ENCODE measurements at places on chromosomes 6 and 20.

DNA sequence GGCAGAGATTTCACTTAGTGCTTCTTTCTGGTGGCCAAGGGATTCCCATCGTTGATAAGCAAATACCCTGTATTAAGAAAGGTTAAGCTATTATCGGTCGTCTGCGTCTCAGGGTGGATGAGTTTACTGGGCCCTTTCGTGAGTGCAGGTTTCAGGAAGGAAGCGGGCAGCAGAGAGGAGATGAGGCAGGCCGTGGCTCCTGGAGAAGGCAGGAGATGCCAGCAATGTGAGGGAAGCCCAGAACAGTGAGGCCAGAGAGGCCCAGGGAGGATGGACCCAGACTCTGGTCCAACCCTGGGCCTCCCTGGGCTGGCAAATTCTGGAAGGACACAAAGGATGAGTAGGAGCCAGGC, 11.2 kb downstream of the TFEB start:
- DNase-seq, result no peak

DNA sequence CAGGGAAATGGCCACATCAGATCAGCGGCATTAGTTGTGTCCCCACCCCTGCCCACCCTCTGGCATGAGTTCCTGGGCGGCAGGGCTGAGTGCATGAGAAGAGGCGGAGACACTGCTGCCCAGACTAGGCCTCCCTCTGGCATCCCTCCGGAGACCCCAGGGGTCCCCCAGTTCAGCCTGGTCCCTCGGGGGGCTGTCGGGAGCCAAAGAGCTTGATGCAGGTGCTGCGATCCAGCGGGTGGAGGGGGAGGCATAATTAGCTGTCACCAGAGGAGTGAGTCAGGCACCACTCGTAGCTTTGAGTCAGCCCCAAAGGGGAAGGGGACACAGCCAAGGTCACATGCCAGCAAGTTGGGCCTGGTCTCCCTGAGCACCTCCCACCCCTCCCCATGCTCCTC, 34.5 kb downstream of the DLGAP4 start:
- DNase-seq, result no peak

GRCh38 chr6:36821581-36822335, 17.5 kb downstream of the CPNE5 start:
- no peak for DNase-seq

- no peak for DNase-seq
Observed at GRCh38 chr20:44129911-44130718, 56.9 kb downstream of the JPH2 start.

- no peak for DNase-seq
Observed at GRCh38 chr6:150806790-150807189, 58.7 kb upstream of the MTHFD1L start.

DNA sequence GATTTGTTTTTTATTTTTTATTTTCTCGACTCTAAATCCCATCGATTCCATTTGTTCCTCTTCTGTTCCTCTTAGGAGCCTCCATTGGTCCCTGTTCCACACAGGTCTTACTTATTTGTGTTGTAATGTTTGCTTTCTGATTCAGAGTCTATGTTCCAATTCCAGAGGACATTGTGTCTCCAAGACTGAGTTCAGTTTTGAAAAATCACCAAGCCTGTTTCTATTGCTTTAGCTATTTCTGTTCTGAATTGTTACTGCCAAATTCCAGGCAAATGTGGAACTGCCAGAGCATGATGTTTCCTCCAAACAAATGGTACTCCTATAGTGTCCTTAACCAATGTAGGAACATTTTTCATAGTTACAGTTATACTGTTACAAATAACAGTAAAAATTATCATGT, 270.9 kb upstream of the SPTLC3 start:
- DNase-seq, result no peak

- DNase-seq, result no peak
Observed at GRCh38 chr6:33622456-33623431, 1.6 kb downstream of the ITPR3 start.

DNA sequence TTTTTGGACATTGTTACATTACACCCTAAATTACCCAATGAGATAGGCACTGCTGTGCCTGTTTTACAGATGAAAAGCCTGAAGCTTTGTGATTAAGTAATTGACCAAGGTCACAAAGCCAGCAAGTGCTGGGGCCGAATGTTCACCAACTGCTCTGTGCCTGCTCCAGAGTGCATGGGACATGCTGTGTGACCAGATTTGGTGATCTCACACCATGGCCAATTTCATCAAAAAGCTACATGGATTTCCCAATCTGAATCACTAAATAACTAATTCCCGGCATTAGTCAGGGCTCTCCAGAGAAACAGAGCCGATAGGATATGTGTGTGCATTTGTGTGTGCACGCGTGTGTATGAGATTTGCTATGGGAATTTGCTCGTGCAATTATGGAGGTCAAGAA, 228.3 kb upstream of the ECI2 start:
- DNase-seq, result no peak

GRCh38 chr6:47111685-47112084, 69.6 kb upstream of the ADGRF1 start:
- no peak for DNase-seq

GRCh38 chr6:161434921-161435747, 161.3 kb upstream of the AGPAT4 start:
- peak; percentile 45 for DNase-seq

DNA sequence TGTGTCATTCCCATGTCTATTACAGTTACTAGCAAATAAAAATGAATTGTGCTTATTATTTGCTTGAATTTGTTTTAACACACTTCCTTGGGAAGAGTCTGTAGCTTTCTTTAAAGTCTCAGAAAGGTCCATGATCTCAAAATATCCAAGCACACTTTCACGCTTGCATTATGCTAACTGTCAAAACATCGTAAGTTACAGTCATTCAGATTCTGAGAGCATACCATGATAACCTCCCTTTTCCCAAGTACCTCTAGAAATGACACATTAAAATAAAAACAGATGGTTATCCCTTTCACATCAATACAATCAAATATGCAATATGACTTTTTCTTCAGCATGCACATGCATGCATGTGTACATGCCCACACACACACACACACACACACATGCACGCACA, 1044.4 kb upstream of the MAP3K7 start:
- DNase-seq, result no peak

DNA sequence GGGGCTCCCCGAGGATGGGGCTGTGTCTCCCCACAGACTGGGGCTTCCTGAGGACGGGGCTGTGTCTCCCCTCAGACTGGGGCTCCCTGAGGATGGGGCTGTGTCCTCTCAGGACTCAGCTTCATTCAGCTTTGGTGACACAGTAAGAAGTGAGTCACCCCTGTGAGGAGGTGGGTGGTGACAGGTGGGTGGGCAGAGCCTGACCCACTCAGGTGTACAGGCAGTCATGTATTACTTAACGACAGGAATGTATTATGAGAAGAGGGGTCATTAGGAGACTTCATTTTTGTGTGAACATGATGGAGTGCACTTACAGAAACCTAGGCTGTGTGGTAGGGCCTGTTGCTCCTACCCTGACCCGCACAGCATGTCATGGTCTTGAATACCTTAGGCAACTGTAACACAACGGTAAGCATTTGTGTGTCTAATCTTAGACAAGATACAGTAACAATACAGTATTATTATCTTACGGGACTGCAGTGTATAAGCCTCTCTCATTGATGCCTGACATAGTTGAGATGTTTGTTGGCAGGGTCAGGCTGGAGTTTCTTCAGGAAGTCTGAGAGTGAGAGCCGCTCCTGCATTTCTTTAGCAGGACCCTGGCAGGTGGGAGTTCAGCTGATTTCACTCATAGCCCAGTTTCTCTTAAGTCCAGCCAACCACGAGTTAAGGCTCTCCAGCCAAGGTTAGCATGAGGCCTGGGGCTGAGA, 10.9 kb upstream of the PGC start:
- no peak for DNase-seq

DNA sequence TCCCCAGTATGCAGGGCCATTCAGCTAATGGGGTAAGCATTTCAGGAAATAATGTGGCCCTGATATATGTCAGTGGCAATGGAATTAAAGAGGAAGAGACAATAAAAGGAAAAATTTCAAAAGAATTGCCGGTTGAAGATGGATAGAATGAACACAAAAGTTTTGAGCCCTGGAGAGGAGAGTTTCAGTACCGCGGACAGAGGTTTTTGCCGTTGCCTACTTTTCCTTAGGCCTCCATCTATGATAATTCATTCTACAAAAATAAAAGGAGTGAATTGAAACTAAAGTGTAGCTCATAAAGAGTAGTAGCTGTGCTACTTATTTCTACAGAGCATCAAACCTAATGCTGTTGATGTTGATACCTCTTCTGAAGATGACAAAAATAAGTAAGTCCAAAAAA, 140.7 kb downstream of the RNASET2 start:
- DNase-seq, result no peak

- DNase-seq, result no peak
Observed at GRCh38 chr6:15143086-15143485, 102.8 kb upstream of the JARID2 start.

DNA sequence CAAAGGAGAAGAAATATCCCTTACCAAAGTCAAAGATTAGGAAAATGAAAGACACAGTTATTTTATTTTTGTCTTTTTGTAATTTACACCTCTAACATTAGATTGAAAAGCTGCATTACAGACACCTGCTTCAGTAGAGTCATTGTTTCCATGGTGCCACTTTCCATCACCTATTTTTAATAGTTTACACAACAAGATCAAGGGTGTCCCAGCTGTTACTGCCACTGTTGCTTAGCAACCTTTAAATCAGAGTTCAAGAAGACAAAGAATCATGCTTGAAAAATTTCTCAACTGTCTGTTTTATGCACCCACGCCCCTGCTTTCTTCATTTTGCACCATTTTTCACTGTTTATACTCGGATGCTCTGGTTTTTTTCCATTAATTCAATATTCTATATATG, 668.2 kb upstream of the GJE1 start:
- no peak for DNase-seq

- no peak for DNase-seq
Observed at GRCh38 chr6:10565913-10566312, 44.8 kb downstream of the GCNT2 start.

DNA sequence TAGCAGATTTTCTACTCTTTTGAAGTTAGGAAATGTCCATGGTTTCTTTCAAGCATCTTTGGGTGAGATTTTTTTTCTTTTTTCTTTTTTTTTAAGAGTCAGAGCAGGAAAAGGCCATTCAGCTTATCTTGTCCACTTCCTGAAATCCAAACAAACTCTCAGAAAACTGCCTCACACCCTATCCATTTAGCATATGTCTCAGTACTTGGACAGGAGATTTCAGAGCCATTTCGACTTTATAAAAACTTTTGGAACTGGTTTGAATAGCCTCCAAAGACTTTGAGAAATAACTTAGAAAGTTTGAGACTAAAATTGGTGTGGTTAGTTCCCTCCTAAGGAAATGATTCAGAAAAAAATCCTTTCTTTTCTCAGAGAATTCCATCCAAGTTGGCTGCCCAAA, 125.1 kb downstream of the MYLK4 start:
- no peak for DNase-seq

- DNase-seq, result no peak
Observed at GRCh38 chr6:40583709-40584108, 3.5 kb downstream of the LRFN2 start.

GRCh38 chr6:165940366-165940765, 227.3 kb downstream of the TBXT start:
- DNase-seq, result no peak

- peak; percentile 71 for DNase-seq
Observed at GRCh38 chr20:35269055-35269781, 8.7 kb downstream of the MMP24OS start.

- no peak for DNase-seq
Observed at GRCh38 chr6:159959976-159960384, 8.9 kb upstream of the IGF2R start.

GRCh38 chr20:38471987-38472512, 593 bp upstream of the RALGAPB start:
- DNase-seq, result no peak

- no peak for DNase-seq
Observed at GRCh38 chr6:139172151-139172550, 37.3 kb downstream of the HECA start.

DNA sequence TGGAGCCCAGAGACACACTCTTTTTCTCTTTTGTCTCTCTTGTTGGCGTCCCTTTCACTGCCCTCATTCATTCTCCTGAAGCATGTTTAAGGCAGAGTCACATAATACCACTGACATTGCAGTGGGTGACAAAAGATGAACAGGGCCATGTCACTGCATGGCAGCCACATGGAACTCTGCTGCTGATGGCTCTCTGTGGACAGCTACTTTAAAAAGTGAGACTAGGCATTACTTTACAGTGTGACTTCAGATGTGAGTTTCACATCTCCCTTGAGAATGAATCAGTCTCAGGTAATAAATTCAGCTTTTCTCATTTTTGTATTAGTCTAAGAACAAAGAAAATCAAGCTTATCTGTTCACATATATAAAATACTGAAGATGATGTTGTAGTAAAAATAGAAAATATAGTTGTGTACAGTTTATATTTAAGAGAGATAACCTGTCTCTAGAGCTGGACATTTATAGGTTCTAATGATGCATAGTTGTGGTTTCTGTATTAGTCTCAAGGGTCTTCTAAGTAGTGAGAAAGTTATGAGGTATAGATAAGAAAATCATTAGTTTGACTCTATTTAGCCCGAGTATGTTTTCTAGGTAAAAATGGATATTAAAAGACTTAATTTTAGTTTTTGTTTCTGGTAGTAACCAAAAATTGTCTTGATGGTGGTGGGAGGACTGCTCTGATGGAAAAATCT, 6.1 kb downstream of the MRS2 start:
- no peak for DNase-seq

GRCh38 chr20:62305149-62305764, 2.5 kb downstream of the ADRM1 start:
- DNase-seq, result peak; percentile 72

GRCh38 chr6:47157653-47158219, 115.6 kb upstream of the ADGRF1 start:
- no peak for DNase-seq

GRCh38 chr20:3628502-3629314, 34.5 kb downstream of the GFRA4 start:
- DNase-seq, result no peak

DNA sequence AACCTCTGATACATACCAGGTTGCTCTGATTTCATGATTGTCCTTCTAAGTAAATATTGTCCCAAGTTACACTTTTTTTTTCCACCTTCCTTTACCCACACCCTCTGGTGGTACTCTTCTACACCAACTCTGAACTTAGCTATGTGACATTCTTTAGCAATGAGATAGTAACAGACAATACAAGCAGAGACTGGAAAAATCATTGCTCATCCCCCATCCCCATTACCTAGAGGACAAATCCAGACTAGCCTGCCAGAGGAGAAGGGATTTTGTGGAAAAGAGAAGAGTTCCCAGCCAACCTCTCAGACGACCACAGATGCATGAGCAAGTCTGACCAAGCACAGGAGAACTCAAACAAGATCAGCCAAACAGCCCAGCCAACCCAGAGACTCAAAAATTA, 32.8 kb upstream of the TFAP2B start:
- DNase-seq, result no peak

DNA sequence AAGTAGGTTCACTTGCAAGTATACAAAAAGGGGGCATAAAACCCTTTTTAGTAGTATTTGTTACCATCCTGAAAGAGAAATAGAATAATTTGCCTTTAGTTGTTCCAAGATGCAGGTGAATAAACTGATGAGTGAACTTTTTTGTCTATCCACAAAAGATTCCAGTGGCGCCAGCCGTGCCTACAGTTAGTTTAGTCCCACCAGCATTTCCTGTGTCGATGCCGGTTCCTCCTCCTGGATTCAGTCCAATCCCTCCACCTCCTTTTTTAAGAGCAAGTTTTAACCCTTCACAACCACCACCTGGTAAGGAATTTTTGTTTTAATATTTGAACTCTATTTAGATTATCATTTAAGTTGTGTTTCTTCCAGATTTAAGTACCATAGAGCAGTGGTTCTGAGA, 90.9 kb downstream of the SCAF8 start:
- DNase-seq, result no peak

GRCh38 chr6:133079901-133080300, 161.3 kb upstream of the EYA4 start:
- DNase-seq, result no peak

Data from adrenal gland (tissue), 19 donors.